ENCODE measurements at places on chromosomes 7 and 10. TPM values are rescaled to one million over a fixed set of nuclear protein-coding genes. Genes with fewer than 3 reads are reported as not detected.

DNA sequence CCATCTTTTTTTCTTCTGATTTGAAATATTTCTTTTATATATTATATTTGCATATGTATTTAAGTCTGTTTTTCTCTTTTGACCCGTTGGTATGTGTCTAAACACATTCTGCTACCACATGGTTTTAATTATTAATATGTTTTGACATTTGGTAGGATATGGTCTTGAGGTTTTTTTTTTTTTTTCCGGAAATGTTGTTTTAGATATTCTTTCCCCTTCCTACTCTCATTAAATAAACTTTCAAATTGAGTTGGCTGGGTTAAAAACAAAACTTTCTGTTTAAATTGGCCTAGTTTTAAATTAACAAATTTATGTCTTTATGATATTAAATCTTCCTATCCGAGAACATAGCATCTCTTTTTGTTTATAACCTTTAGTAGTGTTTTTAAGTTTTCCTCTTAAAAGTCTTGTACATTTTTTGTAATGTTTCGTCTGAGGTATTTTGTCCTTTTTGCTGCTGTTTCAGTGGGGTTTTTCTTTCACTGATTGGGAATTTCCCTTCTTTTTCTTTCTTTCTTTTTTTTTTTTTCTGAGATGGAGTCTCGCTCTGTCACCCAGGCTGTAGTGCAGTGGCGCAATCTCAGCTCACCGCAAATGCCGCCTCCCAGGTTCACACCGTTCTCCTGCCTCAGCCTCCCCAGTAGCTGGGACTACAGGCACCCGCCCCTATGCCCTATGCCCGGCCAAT lies 25.4 kb downstream of the STAM start:
- H3K4me1 ChIP-seq = peaks cover 10% of the 10 kb centered on the region
- H3K36me3 ChIP-seq = no peaks in the 10 kb centered on the region
- H3K27ac ChIP-seq = peak overlapping the region; percentile 70
- DNase-seq = no peak
- H3K4me3 ChIP-seq = no peak overlapping the region

- no peak for DNase-seq
- no peaks in the 10 kb centered on the region for H3K4me1 ChIP-seq
Observed at GRCh38 chr10:84606428-84606827, 278.0 kb downstream of the CCSER2 start.

The WDFY4 gene
- polyA plus RNA-seq = 21.5 TPM

GRCh38 chr7:94420328-94420727 lies 25.6 kb downstream of the COL1A2 start:
- H3K4me3 ChIP-seq = no peak overlapping the region
- no peaks in the 10 kb centered on the region for H3K4me1 ChIP-seq
- H3K36me3 ChIP-seq = no peaks in the 10 kb centered on the region

GRCh38 chr7:103989200-103989784 lies at the start of gene RELN:
Gene RELN (minus strand): TSS chr7:103989658. CDS start chr7:103989356, 302 bp downstream.
- H3K36me3 ChIP-seq = no peaks in the 10 kb centered on the region
- H3K27ac ChIP-seq = peak within 1 kb of the TSS; percentile 39
- H3K4me1 ChIP-seq = no peaks in the 10 kb centered on the region
- peak; percentile 17 for DNase-seq

GRCh38 chr10:8614054-8614565 lies 559.6 kb downstream of the GATA3 start:
- H3K4me3 ChIP-seq = no peak overlapping the region
- H3K27ac ChIP-seq = no peak overlapping the region
- H3K36me3 ChIP-seq = no peaks in the 10 kb centered on the region
- H3K4me1 ChIP-seq = no peaks in the 10 kb centered on the region
- H3K27me3 ChIP-seq = no peaks in the 10 kb centered on the region
- DNase-seq = no peak

Measured in testis (tissue), 5 donors.